ENCODE measurements at places on chromosomes 16 and 17.

DNA sequence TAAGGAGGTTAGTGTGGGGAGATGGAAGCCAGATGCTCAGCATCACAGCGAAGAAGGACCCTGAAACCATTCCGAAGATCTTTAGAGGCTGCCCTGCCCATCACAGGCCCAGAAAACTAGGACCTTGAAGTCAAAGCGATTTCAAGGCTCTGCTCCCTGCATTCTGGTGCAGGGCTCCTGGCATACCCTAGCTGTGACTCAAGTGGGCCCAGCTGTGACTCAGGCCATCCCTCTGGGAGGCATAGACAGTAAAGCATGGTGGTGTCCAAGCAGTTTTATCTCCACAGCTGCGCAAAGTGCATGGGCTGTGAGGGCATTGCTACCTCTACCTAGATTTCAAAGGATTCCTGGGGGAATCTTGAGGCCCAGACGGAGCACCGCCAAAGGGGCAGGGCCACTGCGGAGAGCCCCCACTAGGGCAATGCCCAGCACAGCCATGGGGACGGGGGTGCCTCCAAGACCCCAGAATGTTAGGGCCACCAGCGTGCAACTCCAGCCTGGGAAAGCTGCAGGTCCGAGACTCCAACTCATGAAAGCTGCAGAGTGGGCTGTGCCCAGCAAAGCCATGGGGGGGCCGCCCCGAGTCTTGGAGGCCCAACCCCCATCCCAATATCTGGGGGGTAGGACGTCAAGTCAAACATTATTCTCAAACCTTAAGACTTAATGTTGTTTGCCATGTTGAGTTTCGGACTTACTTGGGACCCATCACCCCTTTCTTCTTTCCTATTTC is 11.7 kb upstream of the ZNF594 start:
- DNase-seq: no peak

DNA sequence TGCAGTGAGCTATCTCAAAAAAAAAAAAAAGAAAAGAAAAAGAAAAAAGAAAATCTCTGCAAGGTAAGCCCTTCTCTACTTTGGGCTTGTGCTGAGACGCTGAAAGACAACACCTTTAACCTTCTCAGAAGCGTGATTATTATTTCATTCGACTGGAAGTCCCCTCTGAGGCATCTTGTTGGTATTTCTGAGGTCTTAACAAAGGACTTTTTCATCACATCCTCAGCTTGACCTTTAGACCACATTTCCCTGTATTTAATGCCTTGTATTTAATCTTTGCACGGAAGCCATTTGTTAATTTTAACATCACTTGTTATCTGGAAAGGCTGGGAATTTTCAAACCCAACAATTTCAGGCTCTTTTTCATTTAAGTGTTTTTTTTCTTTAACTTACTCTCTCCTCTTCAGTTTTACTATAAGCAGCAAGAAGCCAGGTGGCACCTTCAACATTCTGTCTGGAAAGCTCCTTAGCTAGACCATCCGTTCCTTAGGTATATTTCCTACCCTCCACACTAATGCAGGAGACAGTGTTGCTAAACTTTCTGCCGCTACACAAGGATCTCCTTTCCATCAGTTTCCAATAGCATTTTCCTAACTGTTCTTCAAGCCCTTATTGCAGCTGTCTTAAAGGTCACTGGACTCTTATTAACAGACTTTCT is 10.3 kb downstream of the KCTD13 start:
- DNase-seq: no peak

DNA sequence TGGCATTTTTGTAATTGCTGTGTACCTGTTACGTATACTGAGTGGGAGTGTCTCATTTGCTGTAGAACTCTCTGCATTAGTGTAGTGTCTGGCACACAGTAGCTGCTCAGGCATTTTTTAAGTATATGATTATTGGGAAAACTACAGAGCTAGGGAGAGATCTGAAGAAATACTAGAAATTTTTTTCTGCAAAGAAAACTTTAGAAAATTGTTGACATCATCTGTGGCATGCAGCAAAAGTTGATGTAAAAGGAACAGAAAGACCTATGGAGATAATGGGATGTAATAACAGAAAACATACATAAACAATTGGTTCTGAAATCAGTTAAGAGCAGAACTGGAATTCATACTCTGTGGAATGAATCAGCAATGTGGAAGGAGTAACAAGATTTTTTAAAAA is 11.6 kb downstream of the CLTC start:
- DNase-seq: no peak

- DNase-seq: no peak
These were observed 144.5 kb downstream of the RPTOR start for GRCh38 chr17:80689129-80689619.

GRCh38 chr16:10964891-10965326 is 20.5 kb downstream of the CLEC16A start:
- DNase-seq: no peak

GRCh38 chr16:57704905-57705852 is 10.6 kb downstream of the DRC7 start:
- DNase-seq: no peak

DNA sequence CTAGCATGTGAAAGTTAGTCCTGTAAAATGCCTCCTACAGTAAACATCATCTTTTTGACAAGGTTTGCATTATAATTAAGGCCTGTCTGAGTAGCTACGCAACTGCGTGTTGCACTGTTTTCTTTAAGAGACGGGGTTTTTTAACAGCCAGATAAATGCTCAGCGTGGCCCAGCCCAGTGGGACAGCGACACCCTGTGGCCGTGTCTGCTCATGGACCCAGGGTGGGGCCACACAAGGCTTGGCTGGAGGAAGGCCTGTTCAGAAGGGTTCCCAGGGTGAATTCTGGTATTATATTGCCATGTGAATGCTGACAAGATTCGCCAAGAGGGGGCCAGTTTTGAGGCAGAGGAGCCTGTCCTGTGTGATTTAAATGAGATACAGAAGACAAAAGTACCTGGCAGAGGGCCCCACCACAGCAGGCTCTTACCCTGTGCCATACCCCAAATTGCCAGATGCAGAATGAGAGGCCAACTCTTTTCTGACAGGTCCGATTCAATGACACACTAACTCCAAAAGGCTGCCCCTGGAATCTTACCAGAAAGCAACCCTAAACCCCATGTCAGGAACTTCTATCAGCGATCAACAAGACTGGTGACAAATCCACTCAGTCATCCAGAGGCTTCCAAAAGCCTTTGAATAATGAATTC is 65.9 kb upstream of the IRX6 start:
- DNase-seq: peak; percentile 14

- no peak for DNase-seq
These were observed 40.1 kb upstream of the GSG1L start for GRCh38 chr16:28103516-28104170.

- DNase-seq: no peak
These were observed 168.6 kb downstream of the RGS9 start for GRCh38 chr17:65305778-65306177.

DNA sequence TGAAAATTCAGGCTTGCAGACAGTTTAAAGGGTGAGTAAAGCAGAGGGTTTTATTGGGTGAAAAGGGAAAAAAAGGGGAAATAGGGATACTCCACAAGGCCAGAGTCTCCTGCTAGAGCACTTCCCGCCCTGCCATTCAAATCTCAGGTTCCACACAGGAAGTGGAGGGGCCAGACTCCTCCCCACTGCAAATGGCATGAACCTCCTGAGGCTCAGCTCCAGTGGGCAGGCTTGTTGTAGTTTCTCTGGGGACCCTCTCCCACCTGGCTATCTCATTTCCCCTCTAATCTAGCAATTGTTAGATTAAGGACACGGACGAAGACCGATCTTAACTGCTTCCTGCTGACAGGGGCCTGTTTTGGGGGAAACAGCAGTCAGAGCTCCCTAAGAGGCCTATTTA is 43.4 kb downstream of the TAOK1 start:
- no peak for DNase-seq

GRCh38 chr17:80790981-80791742 is 200.5 kb upstream of the CHMP6 start:
- DNase-seq: no peak

- no peak for DNase-seq
These were observed 471 bp downstream of the PARD6A start for GRCh38 chr16:67661101-67661761.

- DNase-seq: no peak
These were observed 22.2 kb downstream of the ITPRIPL2 start for GRCh38 chr16:19135896-19136438.

- DNase-seq: no peak
These were observed 14.2 kb upstream of the ST6GALNAC2 start for GRCh38 chr17:76599694-76600460.

- no peak for DNase-seq
These were observed 86.1 kb downstream of the ZDHHC7 start for GRCh38 chr16:84925092-84925772.

DNA sequence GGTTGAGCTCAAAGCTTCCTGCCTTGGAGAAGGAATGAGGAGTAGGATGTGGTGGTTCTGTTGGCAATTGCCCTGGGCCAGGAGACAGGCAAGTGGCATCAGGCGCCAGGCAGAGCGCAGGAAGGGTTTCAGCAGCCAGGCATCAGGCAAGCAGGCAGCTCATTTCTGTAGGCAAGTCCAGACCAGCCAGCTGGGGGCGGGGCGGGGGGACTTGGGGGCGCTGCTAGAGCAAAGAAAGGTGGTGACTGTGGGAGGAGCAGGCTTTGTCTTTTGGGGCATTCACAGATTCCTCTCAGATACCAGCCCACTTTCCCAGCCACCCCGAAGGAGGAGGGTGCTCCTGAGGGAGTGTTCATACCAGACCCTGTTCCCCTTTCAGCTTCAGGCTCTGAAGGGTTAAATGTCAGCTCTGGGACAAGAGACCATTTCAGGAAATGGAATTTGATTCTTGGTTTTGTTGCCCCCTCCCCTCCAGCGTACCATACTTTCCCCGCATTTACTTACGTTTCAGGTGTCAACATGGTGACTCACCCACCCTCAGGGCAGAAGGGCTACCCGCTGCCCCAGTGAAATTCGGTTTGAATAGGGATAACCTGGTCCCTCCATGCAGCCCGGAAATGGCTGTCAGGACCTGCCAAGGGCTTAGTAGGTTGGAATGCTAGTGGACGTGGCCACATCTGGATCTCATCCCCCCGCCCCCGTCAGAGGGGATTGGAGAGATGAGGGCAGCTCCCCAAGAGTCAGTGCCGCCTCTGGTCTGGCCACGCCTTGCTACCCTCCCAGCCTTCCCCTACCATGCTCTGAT is 13.2 kb downstream of the NGFR start:
- peak; percentile 72 for DNase-seq

- no peak for DNase-seq
These were observed 241.6 kb downstream of the CNTNAP4 start for GRCh38 chr16:76518781-76519180.

GRCh38 chr16:66229651-66230050 is 136.8 kb upstream of the CDH5 start:
- no peak for DNase-seq

DNA sequence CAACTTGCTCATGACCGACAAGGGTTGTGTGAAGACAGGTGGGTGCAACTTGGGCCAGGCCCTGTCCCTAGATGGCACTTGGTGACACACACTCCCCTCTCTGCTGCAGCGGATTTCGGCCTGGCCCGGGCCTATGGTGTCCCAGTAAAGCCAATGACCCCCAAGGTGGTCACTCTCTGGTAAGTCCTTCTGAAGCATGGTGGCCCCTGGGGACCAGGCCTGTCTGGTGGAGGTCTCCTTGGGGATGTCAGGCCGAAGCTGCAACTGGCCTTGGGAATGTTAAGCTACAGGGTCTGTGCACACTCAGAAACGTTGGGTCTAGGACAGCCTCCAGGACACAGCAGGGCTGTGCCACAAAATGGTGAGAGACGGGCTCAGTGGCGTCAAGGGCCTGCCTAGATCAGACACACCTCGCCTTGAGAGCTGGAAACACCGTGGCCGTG is 6.8 kb downstream of the CDK10 start:
- DNase-seq: no peak

DNA sequence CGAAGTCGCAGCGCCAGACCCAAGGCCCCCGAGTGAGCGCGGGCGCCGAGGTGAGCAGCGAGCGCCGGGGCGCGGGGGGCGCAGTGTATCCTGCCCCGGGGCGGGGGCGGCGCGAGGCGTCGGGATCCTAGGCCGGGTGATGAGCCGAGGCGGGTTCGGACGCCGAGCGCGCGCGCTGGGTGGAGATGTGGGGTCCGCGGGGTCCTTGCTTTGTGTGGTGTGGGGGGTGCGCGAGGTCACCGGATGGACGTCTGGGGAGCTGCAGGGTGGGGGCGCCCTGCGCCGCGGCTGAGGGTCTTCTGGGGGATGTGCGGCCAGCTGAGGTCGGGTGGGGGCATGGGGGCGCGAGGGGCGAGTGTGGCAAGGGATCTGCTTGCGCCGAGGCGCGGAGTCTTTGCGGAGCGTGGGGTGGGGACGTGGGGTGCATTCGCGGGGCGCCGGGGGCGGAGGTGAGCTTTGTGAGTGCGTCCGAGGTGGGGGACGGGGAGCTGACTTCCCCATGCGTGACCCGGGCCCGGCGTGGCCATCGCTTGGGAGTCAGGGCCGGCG is 560 bp downstream of the RAI1 start:
- DNase-seq: no peak

DNA sequence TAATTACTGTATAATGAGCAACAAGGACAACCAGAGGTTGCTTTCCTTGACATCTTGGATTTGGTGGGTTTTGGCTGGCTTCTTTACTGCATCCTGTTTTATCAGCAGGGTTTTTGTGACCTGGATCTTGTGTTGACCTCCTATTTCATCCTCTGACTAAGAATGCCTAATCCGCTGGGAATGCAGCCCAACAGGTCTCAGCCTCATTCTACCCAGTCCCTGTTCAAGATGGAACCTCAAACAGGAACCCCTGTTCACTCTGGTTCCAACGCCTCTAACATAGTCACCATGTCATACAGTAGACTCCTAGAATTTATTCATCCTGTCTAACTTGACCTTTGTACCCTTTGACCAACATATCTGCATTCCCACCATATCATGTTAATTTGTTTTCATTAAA is 183.8 kb upstream of the SOX9 start:
- DNase-seq: no peak

GRCh38 chr16:87409781-87410180 is 17.6 kb downstream of the MAP1LC3B start:
- DNase-seq: no peak

- DNase-seq: no peak
These were observed 76.2 kb downstream of the NT5M start for GRCh38 chr17:17379197-17379991.

- DNase-seq: no peak
These were observed 540 bp downstream of the PPP4C start for GRCh38 chr16:30076276-30076791.

DNA sequence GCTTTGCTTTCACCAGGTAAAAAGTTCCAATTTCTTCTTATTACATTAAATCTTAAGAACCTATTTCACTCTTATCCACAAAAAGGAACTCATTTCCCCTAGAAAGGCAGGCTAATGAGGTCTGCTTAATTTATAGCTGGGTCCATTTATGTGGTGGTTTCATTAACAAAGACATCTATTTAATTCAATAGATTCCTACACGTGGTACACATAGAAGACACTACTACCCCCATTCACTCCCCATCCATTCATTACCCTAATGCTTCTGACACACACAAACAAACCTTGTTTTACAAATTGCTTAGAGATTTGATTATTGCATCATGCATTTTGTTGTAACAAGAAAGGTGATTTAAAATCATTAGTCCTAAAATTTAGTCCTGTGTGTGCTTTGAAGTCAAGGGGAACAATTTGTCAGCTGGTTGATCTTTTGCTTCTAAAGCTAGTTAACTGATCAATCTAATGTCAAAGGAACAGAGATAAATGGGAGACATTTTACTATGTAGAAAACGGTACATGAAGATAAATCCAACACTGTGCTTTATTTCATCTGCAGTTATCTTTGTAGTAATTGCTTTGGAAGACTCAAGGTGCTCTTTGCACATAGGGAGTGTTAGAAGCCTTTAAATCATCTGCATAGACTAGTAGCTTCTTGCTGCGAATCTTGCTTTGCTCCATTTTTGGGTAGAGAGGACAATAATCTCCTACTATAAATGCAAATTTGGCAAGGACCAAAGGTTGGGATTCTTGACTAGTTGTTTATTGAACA is 379.2 kb downstream of the CDH11 start:
- DNase-seq: no peak

- no peak for DNase-seq
These were observed 55.6 kb upstream of the ALOX12 start for GRCh38 chr17:6940186-6940649.

Data from HFF-Myc (cell line).